ENCODE measurements at places on chromosomes 1 and 21.
A peak's percentile ranks its signal among the peaks of the same experiment; 100 is the strongest.

DNA sequence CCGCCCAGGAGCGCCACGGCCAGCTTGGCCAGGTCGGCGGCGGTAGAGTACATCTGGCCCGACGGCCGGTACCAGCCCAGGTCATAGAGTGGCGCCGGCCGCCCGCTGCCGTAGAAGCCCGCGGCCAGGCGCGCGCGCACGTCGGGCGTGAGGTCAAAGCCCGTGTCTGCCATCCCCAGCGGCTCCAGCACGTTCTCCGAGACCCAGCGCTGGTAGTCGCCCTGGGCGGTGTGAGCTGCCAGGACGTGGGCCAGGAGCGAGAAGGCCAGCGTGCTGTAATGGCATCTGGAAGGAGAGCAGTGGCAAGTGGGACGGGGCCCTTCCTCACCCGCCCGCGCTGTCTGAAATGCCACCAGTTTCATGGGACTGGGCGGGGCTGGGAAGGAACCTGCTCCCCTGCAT is 18.9 kb downstream of the LACTBL1 start:
- no peak for DNase-seq

DNA sequence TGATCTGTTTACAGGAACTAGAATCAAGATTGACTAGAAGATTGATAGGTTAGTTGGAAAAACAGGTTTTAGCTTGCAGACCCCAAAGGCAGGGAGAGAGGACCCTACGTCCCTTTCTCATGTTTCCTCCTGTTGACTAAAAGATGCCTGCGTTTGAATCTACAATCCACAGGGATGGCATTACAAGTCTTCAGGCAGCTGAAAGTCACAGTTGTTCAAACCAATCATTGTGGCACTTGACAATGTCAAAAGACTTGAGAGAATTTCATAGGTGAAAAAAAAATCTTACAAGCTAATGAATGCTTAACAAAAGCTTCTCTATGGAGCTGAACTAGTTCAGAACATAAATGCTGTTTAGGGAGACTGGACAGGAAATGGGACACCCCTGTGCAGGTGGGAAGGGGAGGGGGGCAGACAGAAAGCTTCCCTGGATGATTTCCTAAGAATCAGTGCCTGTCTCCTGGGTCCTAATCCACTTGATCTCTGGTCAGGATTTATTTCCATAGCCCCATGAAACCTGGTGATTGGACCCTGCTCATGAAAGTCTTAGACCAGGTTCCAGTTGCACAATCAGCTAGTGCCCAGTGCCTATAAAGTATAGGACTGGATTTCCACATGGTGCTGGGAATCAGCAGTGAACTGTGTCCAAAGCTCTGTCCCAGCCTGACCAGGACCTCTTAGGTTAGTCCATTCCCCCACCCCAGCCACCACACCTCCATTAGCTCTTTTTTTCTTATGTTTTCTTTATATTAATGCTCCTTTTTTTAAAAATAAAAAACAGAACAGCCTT is 91.6 kb upstream of the BCAR3 start:
- no peak for DNase-seq

DNA sequence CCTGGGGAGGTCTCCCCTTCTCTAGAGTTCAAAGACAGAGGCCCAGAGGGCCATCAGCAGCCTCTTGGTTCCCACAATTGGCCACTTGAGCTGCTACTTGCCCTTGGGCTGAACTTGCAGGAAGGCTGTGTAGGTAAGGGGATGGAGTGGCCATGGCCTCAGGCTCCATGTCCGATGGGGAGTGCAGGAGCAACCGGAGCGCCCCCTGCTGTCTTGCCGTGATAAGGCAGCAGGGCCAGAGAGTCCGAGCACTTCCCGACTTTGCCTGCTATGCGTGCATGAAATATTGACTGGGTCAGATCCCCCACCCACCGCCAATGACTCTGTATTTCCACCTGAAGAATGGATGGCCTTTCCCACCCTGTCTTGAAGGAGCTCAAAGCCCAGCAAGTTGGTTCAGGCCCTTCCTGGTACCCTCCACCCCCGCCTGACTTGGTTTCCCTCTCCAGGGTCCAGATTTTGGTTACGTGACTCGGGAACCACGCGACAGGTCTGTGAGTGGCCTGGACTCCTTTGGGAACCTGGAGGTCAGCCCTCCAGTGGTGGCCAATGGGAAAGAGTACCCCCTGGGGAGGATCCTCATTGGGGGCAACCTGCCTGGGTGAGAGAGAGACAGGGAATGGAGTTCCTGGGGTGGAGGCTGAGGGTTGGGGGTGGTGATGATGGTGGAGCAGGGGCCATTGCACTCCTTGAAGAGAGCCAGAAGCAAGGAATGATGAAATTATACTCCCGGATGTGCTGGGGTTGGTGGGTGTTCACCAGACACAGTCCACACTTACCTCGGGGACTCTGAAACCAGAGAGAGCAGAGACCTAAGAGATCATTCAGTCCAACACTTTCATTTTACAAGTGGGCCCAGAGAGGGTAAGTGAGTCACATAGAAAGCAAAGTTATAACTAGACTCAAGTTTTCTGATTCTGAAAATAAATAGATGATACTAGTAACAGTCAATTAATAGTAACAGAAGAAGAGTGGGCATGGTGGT is 25.6 kb downstream of the PADI3 start:
- peak; percentile 28 for DNase-seq

DNA sequence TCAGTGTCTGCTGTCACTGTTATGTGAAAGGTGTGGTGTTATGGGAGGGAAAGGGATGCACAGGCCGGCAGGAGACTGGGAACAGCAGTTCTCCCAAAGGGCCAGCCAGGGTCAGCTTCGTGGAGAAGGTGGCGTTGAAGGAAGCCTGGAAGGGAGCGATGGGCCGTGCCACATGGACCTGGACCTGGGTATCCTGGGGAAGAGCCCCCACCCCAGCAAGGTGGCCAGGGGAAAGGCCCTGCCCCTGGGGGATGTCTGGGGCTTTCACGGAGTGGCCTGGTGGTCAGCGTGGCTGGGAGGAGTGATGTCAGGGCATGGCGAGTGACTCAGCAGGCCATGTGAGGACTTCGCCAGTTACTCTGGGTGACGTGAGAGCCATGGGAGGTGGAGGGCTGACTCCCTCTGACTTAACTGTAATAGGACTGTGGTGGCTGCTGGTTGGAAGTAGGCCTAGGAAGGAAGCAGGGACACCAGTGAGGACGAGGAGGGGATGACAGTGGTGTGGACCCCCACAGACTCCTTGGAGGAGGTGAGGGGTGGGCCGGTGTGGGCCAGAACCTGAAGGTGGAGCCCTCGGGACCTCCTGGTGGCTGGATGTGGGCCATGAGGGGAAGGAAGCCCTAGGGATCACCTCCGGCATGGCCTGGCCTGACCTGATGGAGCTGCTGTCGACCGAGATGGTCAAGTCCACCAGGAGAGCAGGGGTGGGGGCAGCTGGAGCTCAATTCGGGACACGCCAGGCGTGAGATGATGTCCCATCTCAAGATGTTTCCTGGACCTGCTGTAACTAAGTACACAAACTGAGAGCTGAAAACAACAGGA is 54.5 kb downstream of the BACE2 start:
- no peak for DNase-seq

DNA sequence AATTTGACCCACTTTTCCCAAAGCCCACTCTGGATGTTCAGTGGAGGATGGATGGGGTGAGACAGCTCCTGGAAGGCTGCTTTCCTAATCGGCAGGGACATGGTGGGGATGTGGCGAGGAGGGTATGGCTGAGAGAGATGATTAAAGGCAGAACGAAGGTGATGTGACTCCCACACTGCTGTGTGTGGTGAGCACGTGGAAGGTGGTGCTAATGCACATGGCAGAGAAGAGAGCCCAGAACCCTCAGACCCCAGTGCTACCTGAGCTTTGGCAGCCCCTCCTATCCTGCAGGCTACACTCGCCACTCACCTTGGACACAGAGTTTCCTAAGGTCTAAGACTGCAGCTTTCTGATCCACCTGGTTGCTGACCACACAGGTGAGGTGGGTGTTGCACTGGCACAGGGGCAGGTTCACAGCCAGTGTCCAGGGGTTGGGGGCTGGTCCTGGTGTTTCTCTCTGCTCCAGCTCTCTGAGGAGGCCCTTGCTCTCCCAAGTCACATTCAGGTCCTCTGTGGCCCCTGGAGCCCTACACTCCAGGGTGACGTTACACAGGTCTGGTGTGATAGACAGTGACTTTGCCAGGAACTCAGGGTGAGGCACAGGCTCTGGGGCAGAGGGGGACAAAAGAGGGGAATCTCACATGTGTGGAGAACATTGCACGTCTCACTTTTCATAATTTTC is 151.4 kb upstream of the ETV3 start:
- no peak for DNase-seq

DNA sequence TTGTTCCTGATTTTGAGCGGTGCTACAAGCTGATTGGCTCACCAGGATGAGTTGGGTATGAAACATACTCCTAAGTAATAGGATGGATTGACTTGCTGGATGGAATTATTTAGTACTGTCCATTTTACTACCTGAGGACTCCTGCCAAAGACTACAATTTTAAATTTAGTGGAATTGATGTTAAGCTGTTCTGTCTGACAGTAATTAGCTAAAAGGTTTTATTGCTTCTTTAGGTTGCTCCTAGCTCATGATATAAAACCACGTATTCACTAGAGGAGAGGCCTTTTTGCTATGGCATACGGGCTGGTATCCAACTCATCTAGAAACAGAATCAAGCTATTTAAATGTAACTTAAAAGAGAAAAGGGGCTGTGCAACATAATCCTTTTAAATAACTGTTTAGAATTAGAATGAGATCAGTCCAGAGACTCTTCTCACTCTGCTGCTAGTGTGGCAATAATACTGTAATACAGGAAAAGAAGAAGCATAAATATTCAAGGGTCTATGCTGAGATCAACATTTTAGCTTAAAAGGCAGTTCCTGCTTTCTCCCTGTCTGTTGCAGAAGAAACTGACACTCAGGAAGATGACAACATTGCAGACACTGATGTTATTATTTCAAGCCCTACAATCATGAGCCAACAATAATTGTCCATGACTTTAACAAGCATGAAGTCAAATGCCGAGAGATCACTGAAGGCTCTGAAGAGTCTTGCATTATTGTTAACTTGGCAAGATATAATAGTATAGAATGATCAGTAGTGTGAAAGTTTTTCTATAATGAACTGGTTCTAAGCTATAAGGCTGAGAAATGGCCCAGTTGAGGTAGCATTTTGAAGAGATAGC is 258.7 kb upstream of the ADGRL4 start:
- DNase-seq, result no peak

DNA sequence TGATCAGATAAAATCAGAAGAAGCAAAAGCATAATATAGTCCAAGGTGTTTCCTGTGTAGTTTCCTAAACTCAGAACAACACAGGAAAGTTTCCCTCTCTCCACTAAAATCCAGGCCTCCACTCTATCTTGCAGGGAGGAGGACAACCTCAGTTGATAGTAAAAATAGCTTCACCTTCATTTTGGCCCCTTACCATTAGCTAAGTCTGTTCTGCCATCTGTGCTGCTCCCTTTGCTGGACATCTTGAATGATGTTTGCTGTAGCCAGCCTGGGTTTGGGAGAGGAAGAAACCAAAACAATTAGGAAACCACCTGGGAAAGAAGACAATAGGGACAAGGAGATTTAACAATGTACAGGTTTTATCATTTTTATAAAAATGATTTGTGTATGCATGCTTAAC is 18.6 kb downstream of the DCAF8 start:
- no peak for DNase-seq

DNA sequence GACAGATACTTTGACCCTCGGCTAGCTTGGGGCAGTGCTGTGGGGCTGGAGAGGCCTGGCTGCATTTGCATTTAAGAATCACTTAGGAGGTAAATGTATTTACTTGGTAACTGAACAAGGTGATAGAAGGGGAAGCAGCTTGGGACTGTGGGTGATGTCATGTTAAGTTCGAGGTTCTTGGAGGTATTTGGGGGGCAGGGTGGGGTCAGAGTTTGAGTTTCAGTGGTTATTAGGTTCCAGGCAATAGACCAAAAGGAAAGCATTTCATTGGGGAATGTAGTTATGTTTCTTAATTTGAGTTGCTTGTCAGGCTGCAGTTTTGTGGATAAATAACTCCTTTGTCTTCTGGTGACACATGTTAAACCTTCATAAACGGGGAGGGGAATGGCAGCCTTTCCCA is 2.4 kb upstream of the FAM78B start:
- DNase-seq, result no peak

- no peak for DNase-seq
Observed at GRCh38 chr1:225602590-225603206, 50.2 kb downstream of the ENAH start.

DNA sequence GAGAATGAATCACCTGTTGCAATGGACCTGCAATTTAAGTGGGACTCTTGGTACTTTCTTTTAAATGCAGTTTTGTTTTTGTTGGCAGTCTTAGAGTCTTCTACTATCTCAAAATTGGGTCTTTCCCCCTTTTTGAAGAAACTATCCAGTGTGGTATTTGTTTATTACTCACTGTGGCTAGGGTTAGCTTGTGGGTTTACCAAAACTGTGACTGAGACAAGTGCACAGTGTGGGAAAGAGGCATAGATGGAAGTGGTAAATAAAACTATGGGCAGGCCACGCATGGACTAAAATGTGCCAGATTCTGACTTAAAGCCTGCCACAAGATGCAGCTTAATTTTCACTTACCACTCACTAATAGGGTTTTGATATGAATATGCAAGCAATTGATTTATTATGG is 1441.7 kb downstream of the PLA2G4A start:
- no peak for DNase-seq

GRCh38 chr1:157952601-157953000 is 40.8 kb upstream of the KIRREL1 start:
- no peak for DNase-seq

- DNase-seq, result no peak
Observed at GRCh38 chr1:218344814-218345672, at the start of gene TGFB2. Gene TGFB2 (plus strand): TSS chr1:218345336. CDS start chr1:218346702, 1,366 bp downstream.

- DNase-seq, result no peak
Observed at GRCh38 chr1:167938080-167938636, 1.3 kb upstream of the MPC2 start.

- no peak for DNase-seq
Observed at GRCh38 chr1:24861821-24862727, 68.0 kb downstream of the RUNX3 start.

GRCh38 chr1:60423146-60423780 is 349.7 kb upstream of the C1orf87 start:
- DNase-seq, result no peak

DNA sequence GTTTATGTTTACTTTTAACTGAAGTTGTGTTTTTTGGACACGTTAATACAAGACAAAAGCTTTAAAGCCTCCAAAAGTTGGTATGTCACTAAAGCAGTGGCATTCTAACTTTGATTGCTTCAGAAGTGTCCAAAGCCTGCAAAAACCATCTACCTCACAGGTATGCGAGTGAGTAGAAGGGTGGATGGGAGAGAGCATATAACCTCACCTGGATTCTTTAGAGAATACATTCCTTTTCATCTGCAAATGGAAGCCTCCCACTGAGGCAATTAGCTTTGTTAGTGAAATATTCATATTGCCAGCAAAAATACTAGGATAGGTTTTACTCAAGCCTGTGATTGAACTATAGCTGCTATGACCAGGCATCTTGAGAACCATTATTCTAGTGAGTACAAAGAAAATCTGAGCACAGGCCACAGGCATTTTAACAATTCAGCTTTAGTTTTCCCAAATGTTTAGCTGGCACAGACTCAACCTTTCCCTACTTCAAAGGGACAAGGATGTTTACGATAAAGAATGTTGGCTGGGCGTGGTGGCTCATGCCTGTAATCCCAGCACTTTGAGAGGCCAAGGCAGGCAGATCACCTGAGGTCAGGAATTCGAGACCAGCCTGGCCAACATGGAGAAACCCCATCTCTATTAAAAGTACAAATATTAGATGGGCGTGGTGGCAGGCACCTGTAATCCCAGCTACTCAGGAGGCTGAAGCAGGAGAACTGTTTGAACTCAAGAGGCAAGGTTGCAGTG is 39.7 kb downstream of the MAP3K21 start:
- no peak for DNase-seq
